Upper lobe of left lung (tissue), 6 donors: ENCODE measurements at places on chromosomes 5 and 9. TPM values are rescaled to one million over a fixed set of nuclear protein-coding genes. Genes with fewer than 3 reads are reported as not detected.
A peak's percentile ranks its signal among the peaks of the same experiment; 100 is the strongest.

DNA sequence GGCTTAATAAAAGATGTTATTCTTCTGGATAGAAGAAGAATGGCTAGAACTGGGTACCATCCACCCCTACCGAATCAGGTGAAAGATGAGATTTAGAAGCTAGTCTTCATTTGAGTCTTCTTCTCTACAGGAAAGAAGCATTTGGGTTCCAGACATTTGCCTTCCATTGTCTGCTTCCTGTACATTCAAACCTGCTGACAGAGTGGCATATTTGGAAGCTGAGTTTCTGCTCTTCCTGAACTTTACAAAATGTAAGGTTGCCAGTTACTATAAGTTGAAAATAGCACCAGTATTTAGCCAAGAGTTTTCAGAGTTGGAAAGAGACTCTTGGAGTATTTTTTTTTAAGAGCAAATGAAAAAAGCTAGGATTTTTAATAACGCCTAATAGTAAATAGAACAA, 525.4 kb upstream of the TLE4 start:
- H3K4me3 ChIP-seq = no peak overlapping the region
- DNase-seq = no peak
- H3K36me3 ChIP-seq = no peaks in the 10 kb centered on the region
- no peak overlapping the region for H3K27ac ChIP-seq
- no peaks in the 10 kb centered on the region for H3K27me3 ChIP-seq

DNA sequence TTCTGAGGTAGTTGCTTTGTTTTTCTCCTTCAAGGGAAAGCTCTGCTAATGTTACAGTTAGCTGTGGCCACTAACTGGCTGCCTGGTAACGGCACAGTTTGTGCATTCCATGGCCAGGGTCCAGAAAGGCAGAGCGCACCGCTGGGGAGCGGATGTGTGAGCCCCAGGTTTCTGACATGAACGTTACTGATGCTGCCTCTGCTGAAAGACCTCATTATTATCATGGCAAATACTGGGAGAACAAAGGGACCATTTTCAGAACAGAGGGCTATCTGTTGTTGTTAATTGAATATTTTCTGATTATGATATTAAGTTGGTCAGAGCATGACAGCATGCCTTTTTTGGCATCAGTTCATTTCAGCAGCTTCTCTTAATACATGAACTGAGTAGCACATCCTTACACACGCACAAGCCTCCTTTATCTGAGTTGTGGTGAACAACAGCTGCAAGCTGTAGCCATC, 134.1 kb downstream of the NUDT12 start:
- no peak overlapping the region for H3K27ac ChIP-seq
- no peak overlapping the region for H3K4me3 ChIP-seq

DNA sequence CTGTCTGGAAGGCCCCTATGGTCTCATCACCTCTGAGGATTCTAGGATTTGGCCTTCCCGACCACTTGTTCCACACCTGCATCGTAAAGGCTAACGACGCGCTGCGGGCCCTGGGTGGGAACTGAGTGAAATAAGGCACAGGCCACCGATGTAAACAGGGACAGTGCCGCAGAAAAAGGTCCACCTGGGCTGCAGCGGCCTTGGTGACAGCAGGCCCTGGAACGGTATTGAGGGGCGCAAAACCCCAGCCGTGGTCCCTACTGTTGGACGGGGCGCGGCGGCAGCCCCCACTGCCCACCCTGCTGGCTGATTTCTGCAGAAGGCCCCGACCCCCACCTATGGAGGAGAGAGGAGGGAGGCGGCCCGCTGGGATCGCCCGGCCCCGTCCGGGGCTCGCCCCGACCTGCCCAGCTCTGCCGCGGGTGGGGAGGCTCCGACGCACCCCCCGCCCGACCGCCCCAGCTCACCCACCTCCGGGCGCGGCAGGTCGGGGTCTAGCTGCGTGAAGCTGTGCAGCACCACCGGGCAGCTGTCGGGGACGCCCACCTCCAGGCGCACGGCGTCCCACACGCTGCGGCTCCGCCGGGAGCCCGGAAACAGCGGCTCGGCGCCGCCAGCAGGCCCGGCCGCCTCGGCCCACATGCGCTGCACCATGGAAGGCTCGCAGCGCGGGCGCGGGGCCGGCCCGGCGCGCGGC, 391 bp downstream of the RALGDS start:
- H3K4me3 ChIP-seq = peak overlapping the region; percentile 83
- peaks cover 76% of the 10 kb centered on the region for H3K4me1 ChIP-seq
- no peaks in the 10 kb centered on the region for H3K27me3 ChIP-seq
- no peak for DNase-seq

GRCh38 chr9:93138171-93138764, 4.2 kb upstream of the NINJ1 start:
- no peak overlapping the region for H3K4me3 ChIP-seq
- no peak for DNase-seq
- H3K27ac ChIP-seq = no peak overlapping the region
- H3K36me3 ChIP-seq = no peaks in the 10 kb centered on the region
- H3K27me3 ChIP-seq = no peaks in the 10 kb centered on the region

- no peaks in the 10 kb centered on the region for H3K27me3 ChIP-seq
- H3K27ac ChIP-seq = no peak overlapping the region
- H3K4me3 ChIP-seq = no peak overlapping the region
- no peaks in the 10 kb centered on the region for H3K36me3 ChIP-seq
Measured at GRCh38 chr5:118551716-118552115, 436.6 kb downstream of the DTWD2 start.

DNA sequence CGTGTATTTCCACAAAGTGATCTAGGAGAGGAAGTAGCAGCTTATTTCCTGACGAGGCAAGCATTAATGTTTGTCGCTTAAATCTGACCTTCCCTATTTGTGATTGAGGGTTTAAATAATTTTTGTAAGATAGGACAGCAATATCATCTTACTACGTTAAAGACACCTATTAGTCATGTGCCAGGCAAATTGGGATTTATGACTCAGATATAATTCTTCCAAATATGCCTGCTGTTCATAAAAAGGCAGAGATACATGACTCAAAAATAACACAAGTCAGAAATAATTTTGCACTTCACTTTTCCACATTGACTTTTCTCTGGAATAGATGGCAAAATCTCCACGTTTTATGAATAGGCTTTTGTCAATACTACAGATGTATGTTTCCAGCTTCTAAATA, 43.0 kb upstream of the CDH12 start:
- no peaks in the 10 kb centered on the region for H3K4me1 ChIP-seq
- no peaks in the 10 kb centered on the region for H3K36me3 ChIP-seq
- H3K4me3 ChIP-seq = no peak overlapping the region
- no peaks in the 10 kb centered on the region for H3K27me3 ChIP-seq
- no peak overlapping the region for H3K27ac ChIP-seq

DNA sequence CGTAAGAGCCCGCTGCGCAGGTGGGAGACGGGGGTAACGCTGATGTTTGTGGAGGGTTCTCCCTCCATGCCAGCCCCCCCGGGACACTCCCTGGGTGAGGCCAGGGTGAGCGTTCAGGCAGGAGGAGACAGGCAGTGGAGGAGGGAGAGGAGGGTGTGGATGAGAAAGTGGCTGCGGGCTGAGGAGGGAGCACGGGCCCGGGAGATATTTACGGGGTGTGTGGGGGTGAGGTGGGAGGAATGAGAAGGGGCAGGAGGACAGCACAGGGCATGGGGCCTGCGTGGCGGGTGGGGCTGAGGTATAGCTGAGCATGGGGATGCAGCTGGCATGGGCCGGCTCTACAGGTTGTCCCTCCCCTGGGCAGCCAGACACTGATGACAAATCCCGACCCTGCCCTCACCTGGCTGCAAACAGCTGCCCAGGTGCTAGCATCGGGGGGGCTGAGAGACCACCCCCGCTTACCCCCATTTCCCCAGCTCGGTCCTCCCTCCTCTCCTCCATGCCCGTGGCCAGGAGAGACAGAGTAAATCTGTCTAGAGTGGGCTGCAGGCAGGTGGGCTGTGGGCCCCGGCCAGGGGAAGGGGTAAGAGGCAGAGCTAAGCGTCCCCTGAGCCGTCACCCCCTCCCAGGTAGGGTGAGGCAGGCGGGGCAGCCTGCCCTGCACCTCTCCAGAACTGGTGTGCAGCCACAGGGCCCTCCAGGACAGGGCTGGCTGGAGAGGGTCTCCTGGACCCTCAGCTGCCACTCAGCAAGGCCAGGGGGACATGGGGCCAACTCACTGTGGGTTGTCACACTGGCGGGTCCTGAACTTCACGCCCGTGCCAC, 79.2 kb downstream of the ZNF354C start:
- peaks cover 3% of the 10 kb centered on the region for H3K36me3 ChIP-seq
- H3K27me3 ChIP-seq = no peaks in the 10 kb centered on the region
- H3K4me3 ChIP-seq = no peak overlapping the region
- no peaks in the 10 kb centered on the region for H3K4me1 ChIP-seq

DNA sequence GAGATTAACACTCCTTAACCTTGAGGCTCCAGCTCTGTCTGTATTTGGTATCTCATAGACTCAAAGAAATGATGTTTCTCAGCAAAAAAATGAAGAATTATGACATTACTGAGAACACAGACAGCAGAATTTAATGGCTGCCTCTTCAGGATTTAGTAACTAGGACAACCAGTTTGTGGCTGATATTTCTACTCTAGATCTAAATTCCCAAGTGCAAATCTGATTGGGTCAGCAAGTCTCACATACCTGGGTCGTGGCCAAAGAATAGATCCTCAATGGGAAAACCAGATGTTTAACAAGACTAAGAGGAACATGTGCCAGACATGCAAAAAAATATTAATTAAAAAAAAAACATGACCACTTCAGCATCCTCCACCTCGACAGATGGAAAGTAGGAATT, 608.9 kb downstream of the DTWD2 start:
- H3K4me3 ChIP-seq = no peak overlapping the region
- no peaks in the 10 kb centered on the region for H3K36me3 ChIP-seq
- no peak overlapping the region for H3K27ac ChIP-seq
- H3K4me1 ChIP-seq = no peaks in the 10 kb centered on the region
- no peaks in the 10 kb centered on the region for H3K27me3 ChIP-seq

DNA sequence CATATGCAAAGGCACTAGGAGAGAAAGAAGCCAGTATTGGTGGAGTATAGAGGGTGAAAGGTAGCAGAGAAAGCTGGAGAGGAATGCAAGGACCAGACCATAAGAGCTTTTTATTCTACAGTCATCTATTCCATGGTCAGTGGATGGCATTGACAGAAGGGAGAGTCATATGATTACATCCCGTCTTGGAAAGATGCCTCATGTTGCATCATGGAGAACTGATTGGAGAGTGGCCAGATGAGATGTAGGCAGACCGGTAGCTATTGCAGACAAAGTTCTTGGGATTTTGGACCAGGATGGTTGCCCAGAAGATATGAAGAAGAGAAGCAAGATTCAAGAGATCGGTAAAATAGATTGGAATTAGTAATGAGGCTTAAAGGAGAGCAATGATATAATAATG, 260.7 kb downstream of the CHSY3 start:
- no peak overlapping the region for H3K27ac ChIP-seq
- no peak for DNase-seq
- no peaks in the 10 kb centered on the region for H3K4me1 ChIP-seq
- no peak overlapping the region for H3K4me3 ChIP-seq

DNA sequence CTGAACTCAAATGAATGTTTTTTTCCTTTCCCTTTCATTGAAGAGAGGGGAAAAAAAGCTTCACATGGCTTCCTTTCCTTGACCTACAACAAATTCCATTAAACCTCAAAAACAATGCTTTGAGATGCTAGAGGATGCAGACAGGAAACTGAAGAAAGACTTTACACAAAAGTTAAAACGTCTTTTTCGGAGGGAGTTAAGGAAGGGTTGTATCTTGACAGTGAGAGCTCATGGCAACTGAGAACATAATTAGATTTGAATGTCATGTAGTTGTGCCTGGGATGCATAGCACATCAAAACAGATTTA, 66.4 kb downstream of the EBF1 start:
- no peaks in the 10 kb centered on the region for H3K27me3 ChIP-seq
- H3K27ac ChIP-seq = no peak overlapping the region
- H3K4me1 ChIP-seq = peaks cover 24% of the 10 kb centered on the region
- DNase-seq = no peak
- no peak overlapping the region for H3K4me3 ChIP-seq

DNA sequence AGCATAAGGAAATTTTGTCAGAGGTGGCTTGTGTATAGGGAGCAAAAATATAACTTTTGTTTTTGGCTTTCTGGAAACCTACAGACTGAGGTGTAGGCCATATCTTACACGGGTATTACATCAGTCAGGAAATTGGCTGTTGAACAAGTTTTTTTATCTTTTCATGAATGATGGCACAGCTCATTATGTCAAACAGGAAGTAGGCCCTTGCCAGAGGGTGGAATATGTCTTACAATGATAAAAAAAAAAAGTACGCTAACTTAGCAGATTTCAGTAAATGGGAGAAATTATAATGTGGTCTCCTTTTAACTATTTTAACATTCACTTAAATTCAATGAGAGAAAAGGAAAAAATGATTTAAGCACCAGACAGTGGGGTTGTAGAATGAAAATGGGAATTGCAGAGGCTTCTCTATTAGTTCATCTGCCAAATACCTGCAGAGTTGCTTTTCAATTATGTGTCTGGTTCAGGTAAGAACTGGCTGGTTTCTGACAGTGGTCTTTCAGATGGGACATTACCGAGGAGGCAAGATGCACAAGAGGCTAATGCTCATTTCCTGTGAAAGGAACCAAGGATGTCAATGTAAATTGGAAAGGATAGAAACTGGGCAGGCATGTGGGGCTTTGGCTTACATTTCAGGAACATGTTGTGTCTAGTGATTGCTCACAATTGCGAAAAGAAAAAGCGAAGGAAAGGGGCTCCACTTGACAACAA, 169.9 kb downstream of the NNT start:
- peaks cover 6% of the 10 kb centered on the region for H3K4me1 ChIP-seq
- H3K27me3 ChIP-seq = no peaks in the 10 kb centered on the region
- H3K36me3 ChIP-seq = no peaks in the 10 kb centered on the region
- no peak overlapping the region for H3K27ac ChIP-seq

DNA sequence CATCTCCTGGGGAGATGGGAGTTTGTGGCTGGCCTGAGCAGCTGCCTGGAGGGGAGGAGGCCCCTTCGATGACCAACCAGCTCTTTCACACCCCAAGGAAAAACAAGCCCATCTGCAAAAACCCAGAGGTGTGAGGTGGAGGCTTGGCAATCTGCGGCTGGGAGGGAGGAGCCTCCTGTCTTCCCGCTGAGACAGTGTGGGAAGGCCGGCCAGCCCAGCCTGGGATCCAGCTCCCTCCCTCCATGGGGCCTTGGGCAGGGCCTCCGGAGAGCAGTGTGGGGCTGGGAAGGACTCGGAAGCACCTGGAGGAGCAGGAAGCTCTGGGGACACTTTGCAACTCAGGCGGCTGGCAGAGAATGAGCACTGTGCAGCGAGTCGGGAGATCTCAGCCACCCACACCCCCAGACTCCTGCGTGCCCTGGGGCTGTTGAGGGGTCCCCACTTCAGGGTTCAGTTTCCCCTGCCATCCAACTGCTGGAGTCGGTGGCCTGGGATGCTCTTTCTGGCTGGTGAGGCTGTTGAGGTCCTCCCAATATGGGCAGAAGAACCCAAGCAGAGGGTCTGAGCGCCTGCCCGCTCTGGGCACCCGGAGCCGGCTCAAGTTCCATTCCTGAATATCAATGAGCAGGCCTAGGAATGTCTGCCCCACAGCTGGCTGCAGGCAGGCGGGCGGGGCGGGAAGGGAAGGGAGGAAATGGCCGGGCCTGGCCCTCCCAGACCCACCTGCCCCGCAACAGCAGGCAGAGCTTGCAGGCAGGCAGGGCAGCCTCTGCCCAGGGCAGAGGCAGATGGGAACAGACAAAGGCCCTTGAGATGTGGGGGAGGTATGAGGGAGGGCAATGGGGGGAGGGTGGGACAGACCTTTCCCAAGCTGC, 101.1 kb downstream of the FGF18 start:
- no peak overlapping the region for H3K27ac ChIP-seq
- peaks cover 9% of the 10 kb centered on the region for H3K4me1 ChIP-seq
- H3K4me3 ChIP-seq = no peak overlapping the region
- H3K36me3 ChIP-seq = no peaks in the 10 kb centered on the region
- DNase-seq = peak; percentile 74

GRCh38 chr5:99948850-99949249, 586.3 kb upstream of the FAM174A start:
- no peaks in the 10 kb centered on the region for H3K36me3 ChIP-seq
- DNase-seq = no peak
- no peak overlapping the region for H3K4me3 ChIP-seq
- no peak overlapping the region for H3K27ac ChIP-seq
- no peaks in the 10 kb centered on the region for H3K27me3 ChIP-seq

The SPATA6L gene
- total RNA-seq = 17.9 TPM
